ENCODE measurements at places on chromosomes 13 and 19. TPM values are rescaled to one million over a fixed set of nuclear protein-coding genes. Genes with fewer than 3 reads are reported as not detected.

- no peaks in the 10 kb centered on the region for H3K4me1 ChIP-seq
- H3K4me3 ChIP-seq = no peak overlapping the region
- no peaks in the 10 kb centered on the region for H3K36me3 ChIP-seq
These were observed 74.4 kb downstream of the TNFRSF19 start for GRCh38 chr13:23644527-23645138.

GRCh38 chr13:109655206-109655600 is 131.2 kb downstream of the IRS2 start:
- no peaks in the 10 kb centered on the region for H3K4me1 ChIP-seq
- no peaks in the 10 kb centered on the region for H3K36me3 ChIP-seq
- no peak for DNase-seq
- H3K27me3 ChIP-seq = no peaks in the 10 kb centered on the region

DNA sequence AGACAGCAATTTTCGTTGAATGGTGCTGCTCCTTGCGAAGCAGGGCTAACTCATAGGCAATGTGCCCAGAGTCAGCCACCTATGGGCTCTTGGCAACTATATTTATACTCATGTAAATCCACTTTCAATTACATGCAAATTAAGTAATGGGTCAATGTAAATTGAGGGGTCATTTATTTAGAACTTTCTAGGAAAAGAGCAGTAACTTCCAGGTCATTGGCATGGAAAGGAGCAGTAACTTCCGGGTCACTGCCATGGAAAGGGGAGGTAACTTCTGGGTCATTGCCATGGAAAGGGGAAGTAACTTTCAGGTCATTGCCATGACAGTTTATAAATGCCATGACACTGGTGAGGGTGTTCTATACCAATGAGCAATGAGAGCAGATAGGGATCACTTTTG is 11.6 kb downstream of the KLK4 start:
- H3K4me3 ChIP-seq = no peak overlapping the region
- H3K27ac ChIP-seq = no peak overlapping the region
- DNase-seq = no peak
- no peaks in the 10 kb centered on the region for H3K27me3 ChIP-seq

ZNF577 gene
- 18.1 TPM for total RNA-seq

DNA sequence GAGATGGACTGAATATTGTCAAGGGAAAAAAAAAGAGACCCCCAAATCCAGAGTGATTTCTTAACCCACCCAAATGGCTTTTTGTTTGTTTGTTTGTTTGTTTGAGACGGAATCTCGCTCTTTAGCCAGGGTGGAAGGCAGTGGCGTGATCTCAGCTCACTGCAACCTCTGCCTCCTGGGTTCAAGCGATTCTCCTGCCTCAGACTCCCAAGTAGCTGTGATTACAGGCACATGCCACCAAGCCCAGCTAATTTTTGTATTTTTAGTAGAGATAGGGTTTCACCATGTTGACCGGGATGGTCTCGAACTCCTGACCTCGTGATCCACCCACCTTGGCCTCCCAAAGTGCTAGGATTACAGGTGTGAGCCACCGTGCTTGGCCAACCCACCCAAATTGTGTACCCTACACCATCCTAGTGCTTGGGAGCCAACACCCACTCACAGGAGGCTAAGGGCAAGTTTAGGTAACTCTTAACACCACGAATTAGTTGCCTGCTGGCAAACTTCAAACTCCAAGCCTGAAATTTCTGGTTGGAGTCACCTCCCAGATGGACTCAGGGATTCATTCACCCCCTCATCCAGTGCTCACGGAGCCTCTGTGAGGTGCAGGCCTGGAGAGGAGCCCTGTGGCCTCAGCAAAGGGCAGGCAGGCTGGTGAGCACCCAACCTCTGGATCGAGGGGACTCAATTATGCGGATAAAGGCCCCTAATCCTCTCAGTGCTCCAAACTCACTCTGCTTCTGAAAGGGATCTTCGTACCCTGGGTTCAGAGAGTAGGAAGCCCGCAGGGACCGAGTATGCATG is 37.6 kb downstream of the ACTN4 start:
- no peaks in the 10 kb centered on the region for H3K27me3 ChIP-seq
- peaks cover 94% of the 10 kb centered on the region for H3K4me1 ChIP-seq

DNA sequence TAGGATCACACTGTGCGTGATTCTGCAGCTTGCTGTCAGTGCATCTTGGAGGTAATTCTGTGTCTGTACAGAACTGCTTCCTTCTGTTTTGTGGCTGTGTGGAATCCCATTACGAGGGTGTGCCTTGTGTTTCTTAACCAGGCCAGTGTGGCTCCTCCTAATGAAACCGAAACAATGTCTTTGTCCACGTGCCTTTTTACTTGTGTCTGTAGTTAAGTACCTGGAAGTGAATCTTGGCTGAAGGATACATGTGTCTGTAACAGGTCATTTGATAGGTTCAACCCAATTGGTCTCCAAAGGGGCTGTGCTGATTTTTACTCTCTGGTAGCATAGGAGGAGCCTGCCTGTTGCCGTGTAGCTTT is 13.1 kb downstream of the NOP53 start:
- peaks cover 72% of the 10 kb centered on the region for H3K36me3 ChIP-seq
- H3K4me1 ChIP-seq = no peaks in the 10 kb centered on the region
- H3K27me3 ChIP-seq = no peaks in the 10 kb centered on the region
- H3K4me3 ChIP-seq = no peak overlapping the region
- no peak for DNase-seq

SIGLECL1 gene
- not detected for total RNA-seq

DNA sequence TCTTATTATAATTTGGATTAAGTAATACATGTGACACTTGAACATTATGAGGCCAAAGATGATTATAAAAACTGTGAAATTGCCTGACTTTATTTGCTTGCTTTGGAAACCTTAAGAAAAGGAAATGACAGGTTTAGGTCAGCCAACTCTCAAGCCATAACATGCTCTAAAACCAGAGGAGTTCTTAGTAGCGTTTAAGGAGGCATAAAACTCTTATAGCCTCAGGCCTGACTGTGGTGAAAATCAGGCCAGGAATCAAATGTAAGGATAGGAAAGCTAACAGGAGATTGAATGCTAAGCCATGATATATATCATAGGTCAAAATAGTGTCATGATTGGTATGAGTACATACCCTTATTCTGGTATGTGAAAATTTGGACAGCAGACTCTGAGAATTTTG is 1142.4 kb upstream of the MIR17HG start:
- H3K27ac ChIP-seq = no peak overlapping the region
- H3K4me1 ChIP-seq = no peaks in the 10 kb centered on the region
- H3K27me3 ChIP-seq = no peaks in the 10 kb centered on the region
- H3K36me3 ChIP-seq = no peaks in the 10 kb centered on the region
- DNase-seq = no peak
- H3K4me3 ChIP-seq = no peak overlapping the region

GRCh38 chr13:24274452-24275021 is 34.8 kb upstream of the C1QTNF9 start:
- DNase-seq = no peak
- no peaks in the 10 kb centered on the region for H3K36me3 ChIP-seq
- H3K27ac ChIP-seq = peak overlapping the region; percentile 87
- H3K27me3 ChIP-seq = no peaks in the 10 kb centered on the region

KIR3DL2 gene
- total RNA-seq = not detected

DNA sequence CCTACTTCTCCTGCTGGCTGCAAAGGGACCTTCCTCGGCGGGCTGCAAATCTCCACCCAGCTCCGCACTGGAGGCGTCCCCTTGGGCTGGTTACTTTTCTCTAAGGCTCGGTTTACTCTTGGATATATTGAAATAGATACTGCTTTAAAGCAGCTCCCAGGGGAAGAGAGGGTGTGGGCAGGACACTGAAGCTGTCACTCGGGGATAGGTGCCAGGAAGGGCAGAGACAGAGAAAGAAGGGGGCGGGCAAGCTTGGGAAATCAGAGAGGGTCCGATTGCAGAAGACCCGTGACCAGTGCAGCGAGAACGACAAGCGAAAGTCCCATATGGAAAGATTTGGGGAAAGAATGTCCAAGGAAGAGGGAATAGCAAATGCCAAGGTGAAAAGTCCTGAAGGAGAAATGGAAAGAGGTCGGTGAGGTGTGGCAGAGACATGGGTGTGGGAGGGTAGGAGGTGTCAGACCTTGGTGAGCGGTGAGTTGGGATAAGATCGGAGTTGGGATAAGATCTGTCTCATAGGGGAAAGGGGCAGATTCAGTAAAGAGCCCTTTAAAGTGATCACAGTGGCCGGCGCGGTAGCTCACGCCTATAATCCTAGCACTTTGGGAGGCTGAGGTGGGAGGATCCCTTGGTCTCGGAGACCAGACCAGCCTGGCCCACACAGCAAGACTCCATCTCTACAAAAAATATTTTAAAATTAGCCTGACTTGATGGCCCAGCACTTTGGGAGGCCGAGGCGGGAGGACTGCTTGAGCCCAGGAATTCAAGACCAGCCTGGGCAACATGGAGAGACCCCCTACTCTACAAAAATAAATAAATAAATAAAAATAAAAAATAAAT is 618 bp downstream of the THSD8 start:
- peak overlapping the region; percentile 82 for H3K4me3 ChIP-seq
- peaks cover 8% of the 10 kb centered on the region for H3K4me1 ChIP-seq
- DNase-seq = no peak
- peak overlapping the region; percentile 81 for H3K27ac ChIP-seq
- no peaks in the 10 kb centered on the region for H3K36me3 ChIP-seq

DNA sequence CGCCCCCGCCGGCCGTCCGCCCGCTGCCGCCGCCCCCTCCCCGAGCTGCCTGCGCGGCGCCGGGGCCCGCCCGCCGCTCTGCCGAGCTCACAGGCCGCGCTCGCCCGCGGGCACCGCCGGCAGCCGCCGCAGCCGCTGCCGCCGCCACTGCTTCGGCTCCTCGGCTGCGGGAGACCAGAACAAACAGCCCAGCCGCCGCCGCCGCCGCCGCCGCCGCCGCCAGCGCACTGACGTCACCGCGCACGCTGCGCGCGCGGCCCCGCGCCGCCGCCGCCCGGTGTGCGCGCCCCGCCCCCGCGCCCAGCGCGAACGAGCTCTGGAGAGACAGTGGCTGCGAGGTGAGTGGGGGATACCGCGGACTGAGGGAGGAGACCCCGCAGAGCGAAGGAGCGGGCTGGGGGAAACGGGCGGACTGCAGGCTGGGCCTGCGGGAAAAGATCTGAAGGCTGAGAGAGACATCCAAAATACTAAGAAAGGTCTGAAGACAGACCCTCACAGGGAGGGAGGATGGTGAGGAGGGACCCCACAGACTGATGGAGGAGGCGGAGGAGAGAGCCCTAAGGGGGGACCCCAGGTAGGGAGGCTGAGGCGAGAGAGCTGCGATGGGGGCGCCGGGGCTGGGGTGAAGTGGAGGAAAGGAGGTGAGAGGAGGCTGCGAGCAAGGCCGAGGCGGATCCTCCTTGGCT is at the start of gene BRD4:
Gene BRD4 (minus strand): TSS at position 229 of the 686 bp plus-strand sequence. CDS start 59,440 bp downstream, outside the sequence.
- peak within 1 kb of the TSS; percentile 97 for H3K27ac ChIP-seq
- no peaks in the 10 kb centered on the region for H3K27me3 ChIP-seq
- DNase-seq = peak; percentile 51
- no peaks in the 10 kb centered on the region for H3K4me1 ChIP-seq
- peak within 1 kb of the TSS; percentile 95 for H3K4me3 ChIP-seq
